ENCODE measurements at places on chromosomes 11 and 22.

- DNase-seq = no peak
These were observed 325.9 kb downstream of the MIAT start for GRCh38 chr22:26983311-26983710.

DNA sequence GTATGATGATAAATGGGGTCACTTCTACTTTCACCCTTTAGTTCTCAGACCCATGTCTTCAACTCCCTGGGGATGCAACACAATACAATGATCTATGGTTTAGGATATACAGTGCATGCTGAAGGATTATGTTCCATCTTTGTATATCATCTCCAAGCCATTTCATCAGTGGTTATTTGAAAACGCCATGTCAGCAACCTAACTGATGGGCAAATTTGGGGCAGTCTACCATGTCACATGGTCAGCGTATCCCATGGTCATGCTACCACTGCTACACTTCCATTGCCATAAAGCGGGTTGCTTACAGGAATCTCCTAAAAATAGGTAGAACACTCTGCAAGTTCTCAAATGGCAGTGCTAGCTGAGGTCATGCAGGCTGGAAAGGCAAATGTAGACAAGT is 236.5 kb upstream of the ISX start:
- DNase-seq = no peak

GRCh38 chr11:104541701-104542100 is 356.6 kb downstream of the CASP12 start:
- DNase-seq = no peak

DNA sequence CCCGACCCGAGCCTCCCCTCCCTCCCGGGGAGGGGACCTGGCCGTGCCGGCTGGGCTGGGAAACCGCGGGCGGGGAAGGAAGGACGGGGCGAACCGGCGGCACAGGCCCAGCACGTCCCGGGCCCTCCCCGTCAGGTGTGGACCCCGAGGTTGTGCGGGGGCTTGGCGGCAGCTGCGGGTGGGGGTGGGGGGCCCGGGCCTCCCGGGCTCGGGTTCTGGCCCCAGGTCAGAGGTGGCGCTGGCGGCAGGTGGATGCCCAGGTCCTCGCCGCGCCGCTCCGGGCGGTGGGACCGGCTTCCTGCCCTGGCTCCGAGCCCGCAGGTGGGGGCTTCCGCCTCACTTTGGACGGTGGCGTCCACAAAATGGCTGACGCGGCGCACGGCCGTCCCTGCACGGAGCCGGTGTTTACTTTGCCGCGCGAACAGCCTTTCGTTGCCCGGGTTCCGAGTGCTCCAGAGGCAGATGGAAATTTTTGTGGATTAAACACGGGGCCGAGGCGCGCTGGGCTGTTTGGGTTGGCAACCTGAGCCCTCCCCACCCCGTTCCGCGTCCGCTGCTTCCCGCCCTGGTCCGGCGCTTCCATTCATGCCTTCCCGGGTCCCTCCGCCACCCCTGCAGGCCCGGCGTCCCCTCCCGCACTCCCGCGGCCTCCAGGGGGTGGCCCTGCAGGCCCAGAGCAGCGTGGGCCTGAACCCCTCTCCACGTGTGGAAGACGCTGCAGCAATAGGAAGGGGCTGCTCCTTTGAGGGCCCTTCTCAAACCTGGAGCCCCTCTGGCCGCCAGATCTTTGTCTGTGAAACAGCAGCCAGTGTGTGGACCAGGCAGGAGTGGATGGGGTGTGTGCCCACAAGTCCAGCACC is 92.0 kb upstream of the KCNQ1OT1 start:
- DNase-seq = no peak

DNA sequence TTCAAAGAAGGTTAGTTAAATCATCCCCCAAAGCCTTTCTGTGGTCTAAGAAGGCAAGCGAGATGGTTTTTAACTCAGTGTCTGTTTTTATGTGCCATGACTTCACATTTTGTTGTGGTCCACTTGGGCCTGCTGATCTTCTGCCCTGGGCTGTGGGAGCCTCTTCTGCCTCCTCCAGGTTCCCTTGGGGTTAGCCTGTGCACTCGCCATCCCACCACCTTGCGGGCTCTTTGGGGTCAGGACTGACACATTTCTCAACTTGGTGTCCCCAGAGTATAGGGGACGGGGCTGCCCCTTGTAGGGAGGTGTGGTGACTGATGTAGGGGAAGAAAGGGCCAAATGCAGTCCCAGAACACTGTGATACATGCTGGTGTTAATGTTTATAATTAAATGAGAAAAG is 207.0 kb downstream of the TBC1D22A start:
- no peak for DNase-seq

DNA sequence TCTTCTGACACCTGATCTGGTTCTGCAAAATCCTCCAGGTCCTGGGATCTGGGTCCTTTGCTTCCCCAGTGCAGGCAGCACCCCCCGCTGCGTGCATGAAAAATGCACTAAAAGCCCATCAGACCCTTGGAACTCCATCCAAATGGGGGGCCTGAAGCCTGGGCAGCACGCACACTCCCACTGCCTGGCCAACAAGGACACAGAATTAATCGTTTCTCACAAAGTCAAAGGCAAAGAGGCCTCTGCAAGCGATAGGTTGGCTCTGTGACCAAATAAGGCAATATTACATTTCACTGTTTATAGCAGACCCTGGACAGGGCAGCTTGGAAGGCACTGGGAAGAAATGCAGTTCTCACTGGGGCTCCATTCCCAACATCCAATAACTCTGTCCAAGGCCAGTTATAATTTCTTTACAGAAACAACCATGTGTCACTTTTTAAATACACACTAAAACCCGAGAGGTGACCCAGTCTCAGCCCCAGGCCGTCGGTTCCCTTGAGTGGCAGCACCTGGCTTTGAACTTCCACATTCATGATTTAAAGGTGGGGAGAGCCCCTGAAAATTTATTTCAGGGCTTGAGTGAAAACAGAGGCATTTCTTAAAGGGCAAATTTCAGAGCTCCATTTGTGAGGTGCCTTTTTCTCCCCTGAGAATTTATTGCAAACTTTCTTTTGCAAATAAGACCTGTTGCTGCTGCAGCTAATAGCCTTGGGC is 114.4 kb upstream of the ANO1 start:
- no peak for DNase-seq

DNA sequence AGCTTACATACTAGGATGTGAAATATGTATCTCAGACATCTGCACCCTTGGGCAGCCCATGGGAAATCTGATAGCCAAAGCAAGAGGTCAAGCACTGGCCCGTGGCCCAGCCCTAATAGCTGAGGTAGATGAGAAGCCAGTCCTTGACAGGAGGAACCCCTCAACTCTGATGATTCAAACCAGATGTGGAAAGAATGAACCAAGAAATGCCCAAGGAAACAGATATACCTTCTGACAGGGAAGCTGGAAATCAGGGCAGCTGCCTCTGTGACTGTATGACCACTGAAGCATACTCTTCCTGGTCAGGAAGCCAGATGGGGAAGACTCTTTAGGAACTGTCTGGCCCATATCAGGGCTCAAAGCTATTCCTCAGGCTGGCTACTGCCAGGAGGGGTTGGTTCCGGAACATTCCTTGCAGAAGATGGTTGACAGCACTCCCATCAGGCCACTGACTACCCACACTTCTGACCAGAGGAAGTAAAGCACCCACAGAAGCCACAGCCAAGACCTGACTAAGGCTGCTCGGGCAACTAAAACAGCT is 124.2 kb downstream of the SWAP70 start:
- DNase-seq = no peak

DNA sequence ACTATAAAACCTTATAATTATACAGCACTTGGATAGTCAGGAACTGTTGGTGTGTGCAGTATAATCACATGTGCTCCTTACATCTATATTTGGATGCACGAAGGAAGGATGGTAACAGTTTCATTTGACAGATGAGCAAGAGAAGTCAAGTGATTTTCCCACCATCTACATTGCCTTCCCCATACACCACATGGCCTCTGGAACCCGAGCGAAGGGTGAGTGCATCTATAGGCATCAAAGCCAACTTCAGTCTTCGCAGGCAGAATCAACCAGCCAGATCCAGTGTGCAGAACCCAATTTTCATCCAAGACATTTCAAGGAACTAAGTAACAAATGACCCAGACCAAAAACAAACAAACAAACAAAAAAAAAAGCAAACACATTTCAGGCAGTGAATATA is 85.1 kb upstream of the BLID start:
- DNase-seq = no peak

DNA sequence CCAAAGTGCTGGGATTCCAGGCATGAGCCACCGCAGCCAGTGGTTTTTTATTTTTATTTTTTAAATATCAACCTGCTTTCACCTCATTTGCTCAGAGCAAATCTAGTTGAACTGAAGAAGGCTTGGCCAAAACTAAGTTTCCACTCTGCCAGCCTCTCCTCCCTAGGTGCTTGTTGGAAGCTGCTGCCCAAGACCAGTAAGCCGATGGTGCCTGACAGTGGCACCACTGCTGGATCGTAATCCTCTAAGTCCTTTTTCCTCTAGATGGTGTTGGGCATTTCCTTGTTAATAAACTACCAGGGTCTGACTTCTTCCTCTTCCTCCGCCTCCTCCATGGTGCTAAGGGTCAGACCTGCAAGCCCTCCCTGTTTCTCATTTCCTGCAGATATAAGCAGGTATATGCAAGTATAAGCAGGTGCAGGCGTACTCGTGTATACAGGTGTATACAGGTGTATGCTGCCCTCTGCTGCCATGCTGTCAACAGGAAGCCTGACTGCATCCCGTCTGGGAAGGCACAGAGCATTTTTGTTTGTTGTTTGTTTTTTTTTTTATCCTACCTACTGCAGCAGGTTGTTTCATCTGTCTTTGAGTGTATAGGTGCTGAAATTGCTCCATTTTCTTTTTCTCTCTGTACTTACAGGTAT is 1.6 kb downstream of the NADSYN1 start:
- no peak for DNase-seq

GRCh38 chr11:128157423-128158298 is 429.7 kb downstream of the ETS1 start:
- peak; percentile 34 for DNase-seq

DNA sequence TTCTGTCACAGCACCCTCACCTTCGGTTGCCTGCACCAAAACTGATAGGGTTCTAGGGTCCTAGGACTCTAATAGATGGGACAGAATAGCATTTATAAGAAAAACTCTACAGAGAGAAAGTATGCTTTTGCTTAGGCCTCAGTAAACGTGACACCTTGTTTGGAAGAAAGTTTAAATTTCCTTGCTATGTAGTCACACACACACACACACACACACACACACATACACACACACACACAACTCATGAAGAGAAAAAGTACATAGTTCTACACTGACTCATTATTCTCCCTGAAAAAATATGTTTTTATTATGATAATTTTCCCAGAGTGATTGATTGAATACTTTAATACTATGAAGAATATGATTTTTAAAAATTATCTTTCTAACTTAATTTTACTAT is 220.8 kb upstream of the SNX19 start:
- no peak for DNase-seq

DNA sequence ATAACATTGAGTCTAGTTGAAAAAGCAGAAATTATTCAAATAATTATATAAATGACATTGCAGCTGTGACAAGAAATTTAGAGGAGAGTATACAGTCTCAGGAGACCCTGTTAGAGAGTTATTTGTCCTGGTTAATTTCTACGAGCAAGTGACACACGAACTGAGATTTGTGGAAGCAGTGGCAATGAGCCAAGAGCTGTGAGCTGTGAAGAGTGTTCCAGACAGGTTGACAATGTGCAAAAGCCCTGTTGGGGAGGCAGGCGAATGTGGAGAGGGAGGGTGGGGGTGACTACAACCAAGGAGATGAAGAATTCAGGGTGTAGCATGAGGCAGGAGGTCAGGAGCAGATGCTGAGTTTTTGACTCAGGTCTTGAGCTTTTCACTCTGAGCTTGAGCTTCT is 620.2 kb upstream of the TENM4 start:
- DNase-seq = no peak

- DNase-seq = no peak
These were observed 58.8 kb downstream of the SLN start for GRCh38 chr11:107653076-107653475.

DNA sequence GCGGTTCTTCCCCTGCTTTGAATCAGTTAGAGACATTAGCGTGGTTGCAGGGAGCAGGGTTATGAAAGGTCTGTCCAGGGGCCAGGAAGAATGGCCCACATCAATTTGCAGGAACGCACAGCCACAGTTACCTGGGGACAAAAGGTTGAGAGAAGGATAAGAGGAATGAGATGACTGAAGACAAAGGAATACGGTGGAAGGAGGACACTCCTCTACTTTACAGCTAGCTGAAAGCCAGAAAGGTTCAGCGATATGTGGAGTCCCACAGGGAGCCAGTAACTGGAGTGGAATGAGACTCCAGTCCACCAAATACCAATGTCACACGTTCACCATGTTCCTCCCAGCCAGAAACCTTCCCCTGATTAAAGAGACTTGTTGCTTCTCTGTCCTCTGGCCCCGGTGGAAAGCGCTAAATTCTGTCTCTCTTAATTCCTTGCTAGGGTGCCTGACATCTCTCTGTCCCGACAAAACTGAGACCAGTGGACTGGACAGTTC is 10.7 kb downstream of the XNDC1N start:
- no peak for DNase-seq

DNA sequence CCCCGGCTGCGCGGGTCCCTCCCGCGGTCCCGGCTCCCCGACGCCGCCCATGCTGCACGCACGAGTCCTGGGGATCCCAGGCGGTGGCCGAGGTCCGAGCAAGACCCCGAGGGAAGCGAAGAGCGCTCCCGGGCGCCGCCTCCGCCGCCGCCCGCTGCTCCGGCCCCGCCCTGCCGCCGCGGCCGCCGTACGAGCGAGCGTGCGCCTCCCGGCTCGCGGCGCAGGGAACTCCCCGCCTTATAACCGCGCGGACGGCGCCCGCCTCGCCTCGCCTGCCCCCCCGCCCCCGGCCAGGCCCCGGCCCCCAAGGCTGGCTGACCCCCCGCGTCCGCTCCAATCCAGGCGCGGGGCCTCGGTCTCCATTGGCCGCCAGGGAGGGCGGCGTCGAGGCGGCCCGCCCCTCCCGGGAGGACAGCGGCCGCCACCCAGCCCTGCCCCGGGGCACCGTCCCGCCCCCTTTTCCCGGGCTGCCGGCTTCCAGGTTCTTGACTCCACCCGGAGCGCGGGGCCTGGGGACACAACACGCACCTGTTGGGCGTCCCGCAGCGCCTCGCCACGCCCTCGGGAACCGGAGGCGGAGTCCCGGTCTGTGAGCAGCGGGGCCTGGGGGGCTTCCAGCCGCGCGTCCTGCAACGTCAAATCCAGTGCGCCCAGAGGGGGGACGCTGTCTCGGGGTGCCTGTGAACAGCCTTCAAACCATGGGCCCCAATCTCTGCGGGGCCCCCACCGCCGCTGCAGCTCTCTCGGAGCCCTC is at the start of gene FADS3:
TSS of gene FADS3 (minus strand) at position 215 of the 754 bp plus-strand sequence. CDS start at position 51, 164 bp downstream.
- DNase-seq = peak; percentile 82

- no peak for DNase-seq
These were observed 154.0 kb downstream of the MN1 start for GRCh38 chr22:27647540-27647939.

GRCh38 chr22:27419473-27419872 is 382.1 kb downstream of the MN1 start:
- DNase-seq = no peak
